DMS153 (cell line): ENCODE measurements at places on chromosomes 1 and 21.

GRCh38 chr1:51919684-51920083 is 41.2 kb upstream of the NRDC start:
- DNase-seq, result no peak

DNA sequence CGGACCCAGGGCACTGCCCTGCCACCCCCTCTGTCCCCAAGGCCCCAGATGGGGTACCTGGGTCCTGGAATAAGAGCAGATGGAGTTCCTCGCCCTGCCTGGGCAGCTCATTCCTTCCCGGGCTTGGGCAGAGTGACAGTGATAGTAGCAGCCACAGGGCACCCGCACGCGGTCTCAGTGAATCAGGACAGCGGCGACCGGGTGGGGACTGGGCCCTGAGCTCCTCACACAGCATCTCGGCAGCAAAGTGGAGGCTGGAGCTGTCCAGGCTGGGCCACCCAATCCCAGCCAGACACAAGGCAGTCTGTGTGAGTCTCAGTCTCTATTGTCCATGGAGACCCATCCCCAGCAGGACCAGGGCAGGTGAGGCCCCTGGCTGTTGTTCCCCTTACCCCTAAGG is 37.4 kb upstream of the CCDC27 start:
- no peak for DNase-seq

DNA sequence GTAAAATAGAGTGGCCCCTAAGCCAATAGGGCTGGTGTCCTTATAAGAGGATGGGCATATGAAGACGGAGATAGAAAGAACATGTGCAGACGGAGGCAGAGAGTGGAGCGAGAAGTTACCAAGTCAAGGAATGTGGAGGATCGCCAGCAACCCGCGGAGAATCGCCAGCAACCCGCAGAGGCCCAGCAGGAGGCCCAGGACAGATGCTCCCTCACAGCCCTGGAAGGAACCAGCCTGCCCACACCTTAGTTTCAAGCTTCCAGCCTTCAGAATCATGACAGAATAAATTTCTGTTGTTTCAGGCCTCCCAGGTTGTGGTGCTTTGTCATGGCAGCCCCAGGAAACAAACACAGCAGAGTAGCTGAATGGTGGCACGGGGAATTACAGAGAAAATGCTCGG is 9.6 kb downstream of the CLDN14 start:
- DNase-seq, result no peak

GRCh38 chr1:117146575-117147340 is 25.2 kb upstream of the TRIM45 start:
- DNase-seq, result peak; percentile 33

GRCh38 chr21:34867785-34868184 is 181.3 kb downstream of the RUNX1 start:
- DNase-seq, result no peak

DNA sequence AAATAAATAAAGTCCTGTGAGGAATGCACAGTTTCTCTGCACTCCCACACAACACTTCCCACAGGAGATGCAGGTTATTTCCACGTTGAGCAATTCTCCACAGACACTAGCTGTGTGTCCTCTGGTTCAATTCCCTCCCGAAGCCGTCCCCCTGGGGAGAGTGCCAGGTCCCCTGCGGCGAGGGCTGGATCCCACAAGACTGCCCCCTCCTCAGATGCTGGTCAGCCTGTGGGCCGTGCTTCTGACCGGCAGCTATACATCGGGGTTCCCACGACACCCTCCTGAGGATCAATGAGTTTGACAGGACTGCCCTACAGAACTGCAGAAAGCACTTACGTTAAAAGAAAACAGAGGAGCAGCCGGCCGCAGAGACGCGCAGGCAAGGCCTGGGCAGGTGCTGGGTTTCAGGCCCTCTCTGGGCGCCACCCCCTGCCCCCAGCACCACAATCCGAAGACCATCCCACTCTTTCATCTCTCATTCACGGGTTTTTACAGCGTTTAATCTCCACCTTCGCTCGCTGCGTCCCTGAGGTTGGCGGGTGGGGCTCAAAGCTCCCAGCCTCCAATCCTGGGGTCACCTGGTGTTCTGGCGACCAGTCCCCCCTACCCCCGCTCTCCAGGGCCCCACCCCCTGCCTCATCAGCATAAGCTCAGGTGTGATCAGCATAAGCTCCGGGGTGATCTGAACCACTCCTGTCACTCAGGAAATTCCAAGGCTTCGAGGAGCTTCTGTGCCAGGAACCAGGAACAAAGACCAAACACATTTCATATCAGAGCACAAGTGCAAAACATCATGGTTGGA is 9.3 kb downstream of the SLC35E2B start:
- DNase-seq, result no peak

GRCh38 chr1:228359613-228360532 is 46.8 kb downstream of the TRIM11 start:
- no peak for DNase-seq

DNA sequence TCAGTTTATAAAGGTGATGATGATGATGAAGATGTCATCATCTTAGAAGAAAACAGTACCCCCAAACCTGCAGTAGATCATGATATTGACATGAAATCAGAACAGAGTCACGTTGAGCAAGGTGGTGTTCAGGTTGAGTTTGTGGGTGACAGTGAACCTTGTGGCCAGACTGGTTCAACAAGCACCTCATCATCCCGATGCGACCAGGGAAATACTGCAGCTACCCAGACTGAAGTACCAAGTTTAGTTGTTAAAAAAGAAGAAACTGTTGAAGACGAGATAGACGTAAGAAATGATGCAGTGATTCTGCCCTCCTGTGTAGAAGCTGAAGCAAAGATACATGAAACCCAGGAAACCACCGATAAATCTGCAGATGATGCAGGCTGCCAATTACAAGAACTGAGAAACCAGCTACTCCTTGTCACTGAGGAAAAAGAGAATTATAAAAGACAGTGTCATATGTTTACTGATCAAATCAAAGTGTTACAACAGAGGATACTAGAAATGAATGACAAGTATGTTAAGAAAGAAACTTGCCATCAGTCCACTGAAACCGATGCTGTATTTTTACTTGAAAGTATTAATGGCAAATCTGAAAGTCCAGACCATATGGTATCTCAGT is 16.0 kb upstream of the CHAF1B start:
- DNase-seq, result no peak

- peak; percentile 49 for DNase-seq
Observed at GRCh38 chr1:234676103-234676594, 66.2 kb upstream of the IRF2BP2 start.

GRCh38 chr1:182841368-182841988 is 2.3 kb downstream of the DHX9 start:
- no peak for DNase-seq

GRCh38 chr1:56330391-56331026 is 248.9 kb downstream of the PLPP3 start:
- DNase-seq, result no peak

- DNase-seq, result no peak
Observed at GRCh38 chr1:157575744-157576143, 22.1 kb downstream of the FCRL4 start.

- no peak for DNase-seq
Observed at GRCh38 chr1:39452081-39452480, 39.4 kb upstream of the BMP8A start.

DNA sequence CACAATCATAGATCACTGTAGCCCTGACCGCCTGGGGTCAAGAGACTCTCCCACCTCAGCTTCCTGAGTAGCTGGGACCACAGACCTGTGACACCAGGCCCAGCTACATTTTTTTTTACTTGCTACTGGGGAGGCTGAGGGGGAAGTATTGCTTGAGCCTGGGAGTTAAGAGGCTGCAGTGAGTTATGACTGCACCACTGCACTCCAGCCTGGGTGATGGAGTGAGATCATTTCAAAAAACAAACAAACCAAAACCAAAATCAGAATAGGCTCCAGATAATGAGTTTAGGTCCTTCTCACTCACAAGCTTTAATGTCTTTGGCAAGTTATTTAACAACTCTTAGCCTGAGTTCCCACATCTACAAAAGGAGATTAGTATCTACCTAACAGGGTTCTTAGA is 22.8 kb downstream of the WDR26 start:
- DNase-seq, result no peak

DNA sequence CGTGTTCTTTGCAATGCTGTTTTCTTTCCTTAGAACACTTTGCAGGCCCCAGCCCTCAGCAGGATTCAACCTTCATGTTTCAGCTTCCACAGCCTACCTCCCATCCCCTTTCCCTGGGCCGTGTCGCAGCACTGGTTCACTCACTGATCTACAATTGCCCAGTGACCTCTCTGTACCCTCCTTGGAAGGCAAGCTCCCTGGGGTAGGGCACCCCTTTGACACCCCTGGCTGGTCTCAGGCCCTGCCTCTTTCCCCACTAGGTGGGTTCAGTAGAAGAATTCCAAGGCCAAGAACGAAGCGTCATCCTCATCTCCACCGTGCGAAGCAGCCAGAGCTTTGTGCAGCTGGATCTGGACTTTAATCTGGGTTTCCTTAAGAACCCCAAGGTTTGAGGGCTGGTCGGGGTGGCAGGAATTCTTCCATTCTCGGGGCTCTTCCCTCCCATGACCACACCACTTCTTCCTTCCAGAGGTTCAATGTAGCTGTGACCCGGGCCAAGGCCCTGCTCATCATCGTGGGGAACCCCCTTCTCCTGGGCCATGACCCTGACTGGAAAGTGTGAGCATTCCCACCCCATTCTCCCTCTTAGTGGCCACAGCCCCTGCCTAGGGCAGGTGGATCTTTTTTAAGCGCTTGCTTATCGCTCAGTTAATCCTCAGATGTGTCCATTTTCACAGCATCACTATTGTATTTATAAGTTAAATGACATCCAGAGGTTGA is 7.3 kb downstream of the RHOC start:
- DNase-seq, result no peak

DNA sequence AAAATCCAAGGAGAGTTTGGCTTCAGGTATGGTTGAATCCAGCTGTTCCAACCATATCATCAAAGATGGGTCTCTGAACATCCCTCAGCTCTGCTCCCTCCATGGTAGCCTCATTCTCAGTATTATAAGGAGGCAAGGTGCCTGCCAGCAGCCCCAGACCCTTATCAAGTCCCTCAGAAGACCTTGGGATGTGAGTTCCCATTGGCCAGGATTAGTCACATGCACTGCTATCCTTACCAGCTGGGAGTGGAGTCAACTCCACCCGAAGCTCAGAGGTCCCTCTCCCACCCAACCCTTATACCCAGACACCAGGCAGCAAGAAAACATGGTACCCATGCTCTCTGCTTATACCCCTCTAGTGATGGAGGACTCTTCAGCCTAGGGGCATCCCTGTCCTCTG is 153.7 kb upstream of the ZBTB40 start:
- no peak for DNase-seq

DNA sequence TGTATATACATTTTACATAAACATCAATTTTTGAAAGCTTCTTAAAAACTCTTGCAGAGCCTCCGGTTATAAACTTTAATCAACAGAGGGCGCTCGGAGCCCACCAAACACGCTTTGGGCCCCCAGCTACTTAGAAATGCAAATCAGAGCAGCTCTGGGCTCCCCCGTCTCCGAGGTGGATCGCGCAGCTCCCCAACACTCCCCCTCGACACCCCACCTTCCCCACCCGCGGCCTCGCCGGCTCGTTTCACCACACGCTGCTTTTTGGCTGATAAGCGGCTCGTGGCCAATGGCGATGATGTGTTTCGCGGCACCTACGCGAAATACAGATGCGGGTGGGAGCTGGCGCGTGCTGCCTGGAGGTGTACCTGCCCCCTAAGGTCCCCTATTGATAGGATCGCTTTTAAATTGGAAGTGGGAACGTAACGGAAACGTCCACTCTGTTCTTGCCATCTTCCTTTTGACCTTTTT is 1.7 kb upstream of the KIF26B start:
- peak; percentile 45 for DNase-seq

DNA sequence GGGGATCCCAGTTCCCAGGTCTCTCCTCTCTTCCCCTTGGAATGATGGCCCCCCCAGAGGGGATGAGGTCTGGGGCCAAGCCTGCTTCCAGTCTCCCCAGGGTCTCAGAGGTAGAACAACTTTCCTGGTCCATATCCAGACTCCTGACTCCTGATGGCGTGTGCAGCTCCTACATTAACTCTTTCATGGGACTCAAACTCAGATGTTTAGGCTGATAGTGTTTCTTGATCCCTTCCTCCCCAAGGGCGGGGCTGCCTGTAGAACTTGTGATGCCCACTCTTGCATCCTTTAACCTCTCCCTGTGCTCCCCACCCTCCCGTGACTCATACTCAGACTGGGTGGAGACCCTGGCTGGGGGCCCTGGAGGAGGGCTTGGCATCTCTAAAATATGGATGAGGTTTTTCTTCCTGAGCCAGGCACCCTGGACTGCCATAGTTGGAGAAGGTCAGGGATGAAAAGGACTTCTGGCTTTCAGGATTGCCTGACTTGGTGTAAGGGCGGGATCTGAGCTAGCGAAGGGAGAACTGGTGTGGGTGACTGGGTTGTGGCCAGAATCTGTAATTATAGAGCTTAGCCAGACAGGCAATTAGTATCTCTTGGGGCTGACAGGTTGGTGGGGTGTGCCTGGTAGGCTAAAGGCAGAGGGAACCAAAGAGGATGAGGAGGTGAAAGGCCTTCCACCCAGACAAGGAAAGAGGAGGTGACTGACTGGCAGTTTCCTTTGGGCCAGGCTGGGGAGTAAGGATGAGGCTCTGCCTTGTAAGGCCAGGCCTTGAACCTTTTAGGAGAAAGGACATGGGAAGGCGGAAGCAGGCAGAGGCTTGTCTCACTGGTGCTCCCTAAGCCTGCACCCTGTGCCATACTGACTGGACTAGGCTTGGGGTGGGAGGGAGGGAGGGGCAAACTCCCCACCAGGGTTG is 1.5 kb downstream of the ATP8B2 start:
- no peak for DNase-seq

- DNase-seq, result no peak
Observed at GRCh38 chr1:24058671-24059455, 53.1 kb downstream of the MYOM3 start.

GRCh38 chr21:14480411-14481031 is 65.6 kb downstream of the SAMSN1 start:
- no peak for DNase-seq

DNA sequence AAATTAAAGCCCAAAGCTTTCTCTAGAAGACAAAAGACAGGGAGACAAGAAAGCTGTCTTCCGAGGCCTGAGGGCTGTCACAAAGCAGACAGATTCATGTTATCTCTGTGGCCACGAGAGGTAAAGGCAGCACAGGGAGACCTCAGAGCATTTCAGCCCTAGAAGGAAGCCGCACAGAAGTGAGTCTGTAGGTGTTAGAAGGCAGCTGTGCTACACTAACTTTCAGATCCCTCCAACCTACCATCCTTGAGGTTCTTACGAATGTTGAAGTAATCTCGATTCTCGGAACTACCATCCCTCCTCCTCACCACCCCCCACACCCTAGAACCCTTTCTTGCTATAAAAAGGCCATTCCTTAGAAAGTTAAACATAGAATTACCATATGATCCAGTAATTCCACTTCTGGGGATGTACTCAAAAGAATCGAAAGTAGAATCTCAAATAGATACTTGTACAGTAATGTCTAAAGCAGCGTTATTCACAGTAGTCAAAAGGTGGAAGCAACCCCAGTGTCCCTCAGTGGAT is 21.5 kb upstream of the LYST start:
- DNase-seq, result no peak
